ENCODE measurements at places on chromosomes 4 and X. TPM values are rescaled to one million over a fixed set of nuclear protein-coding genes. Genes with fewer than 3 reads are reported as not detected.
A peak's percentile ranks its signal among the peaks of the same experiment; 100 is the strongest.

Gene ETDA
- total RNA-seq: not detected

Gene POLA1
- 21.3 TPM for total RNA-seq

Gene PASD1
- total RNA-seq: not detected

Gene CNKSR2
- total RNA-seq: not detected

Gene NEXMIF
- not detected for total RNA-seq

Gene CORIN
- total RNA-seq: not detected

Gene HERC5
- total RNA-seq: 44.2 TPM

Gene FAT4
- total RNA-seq: 4.6 TPM

Gene SPON2
- 2.4 TPM for total RNA-seq

Gene PSAPL1
- not detected for total RNA-seq

Gene BDH2
- total RNA-seq: 15.2 TPM

Gene REPS2
- 14.5 TPM for total RNA-seq

Gene CABS1
- total RNA-seq: not detected

DNA sequence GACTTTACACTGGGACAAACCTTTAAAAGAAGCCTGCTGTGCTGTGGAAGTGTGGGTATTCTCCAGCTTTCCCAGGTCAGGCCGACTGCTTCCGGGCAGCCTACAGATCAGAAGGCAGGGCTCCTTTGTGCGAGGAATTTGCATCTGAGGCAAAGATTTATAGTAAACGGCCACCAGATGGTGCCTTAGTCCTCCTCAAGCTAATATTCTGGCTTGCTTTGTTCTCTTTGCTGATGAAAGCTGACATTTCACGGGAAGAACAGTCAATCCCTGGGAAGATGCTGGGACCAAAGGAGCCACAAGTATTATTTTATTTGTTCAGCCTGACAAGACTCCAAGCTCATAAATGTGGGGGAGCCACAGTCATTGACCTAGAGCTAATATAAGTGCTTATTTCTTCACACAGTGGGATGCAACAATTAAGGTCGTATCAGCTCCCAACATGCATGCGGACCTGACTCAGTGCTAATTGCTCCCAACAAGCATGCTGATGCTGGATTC lies 120.7 kb upstream of the TRIM2 start:
- H3K4me3 ChIP-seq: no peak overlapping the region
- H3K4me1 ChIP-seq: peaks cover 18% of the 10 kb centered on the region
- H3K27ac ChIP-seq: peak overlapping the region; percentile 33
- H3K36me3 ChIP-seq: no peaks in the 10 kb centered on the region

GRCh38 chr4:125796138-125796537 lies 481.4 kb downstream of the FAT4 start:
- no peak for DNase-seq
- no peak overlapping the region for H3K27ac ChIP-seq
- no peak overlapping the region for H3K4me3 ChIP-seq
- no peaks in the 10 kb centered on the region for H3K27me3 ChIP-seq

DNA sequence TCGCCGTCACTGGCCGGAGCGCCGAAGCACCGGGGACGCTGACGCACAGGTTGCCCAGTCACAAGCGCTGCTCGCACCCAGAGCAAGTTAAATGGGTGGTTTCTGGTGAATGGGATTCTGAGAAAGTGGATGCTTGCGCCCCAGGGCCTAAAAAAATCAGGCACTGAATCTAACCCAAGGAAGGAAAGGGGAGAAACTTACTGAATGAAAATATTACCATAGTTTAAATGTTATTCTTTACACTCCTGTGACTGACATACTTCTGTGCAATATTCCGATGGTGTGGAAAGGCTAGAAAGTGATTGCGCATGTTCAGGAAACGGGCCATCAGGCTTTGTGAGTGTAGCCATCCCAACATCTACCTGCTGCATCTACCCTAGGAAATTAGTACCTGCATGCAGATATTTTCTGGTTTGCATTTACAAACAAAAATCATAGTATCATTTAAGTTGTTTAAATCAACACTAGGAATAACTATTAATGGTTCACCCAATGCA lies 838 bp upstream of the ABCG2 start:
- peaks cover 13% of the 10 kb centered on the region for H3K27me3 ChIP-seq
- H3K36me3 ChIP-seq: peaks cover 6% of the 10 kb centered on the region
- no peak for DNase-seq
- no peak overlapping the region for H3K27ac ChIP-seq
- no peaks in the 10 kb centered on the region for H3K4me1 ChIP-seq

- no peak overlapping the region for H3K27ac ChIP-seq
- H3K4me3 ChIP-seq: no peak overlapping the region
- no peaks in the 10 kb centered on the region for H3K36me3 ChIP-seq
- no peak for DNase-seq
Observed at GRCh38 chr4:156255230-156256007, 301.8 kb upstream of the CTSO start.

GRCh38 chr4:171979461-171979860 lies 166.3 kb downstream of the GALNTL6 start:
- H3K36me3 ChIP-seq: no peaks in the 10 kb centered on the region
- DNase-seq: no peak
- H3K27me3 ChIP-seq: no peaks in the 10 kb centered on the region
- H3K4me3 ChIP-seq: no peak overlapping the region

GRCh38 chr4:8341691-8342090 lies 72.1 kb downstream of the HTRA3 start:
- DNase-seq: no peak
- peaks cover 67% of the 10 kb centered on the region for H3K27me3 ChIP-seq
- no peaks in the 10 kb centered on the region for H3K4me1 ChIP-seq
- no peaks in the 10 kb centered on the region for H3K36me3 ChIP-seq
- H3K4me3 ChIP-seq: no peak overlapping the region

GRCh38 chr4:129822701-129823100 lies 726.7 kb downstream of the C4orf33 start:
- no peak overlapping the region for H3K4me3 ChIP-seq
- peaks cover 10% of the 10 kb centered on the region for H3K4me1 ChIP-seq
- H3K36me3 ChIP-seq: no peaks in the 10 kb centered on the region
- peak; percentile 37 for DNase-seq

DNA sequence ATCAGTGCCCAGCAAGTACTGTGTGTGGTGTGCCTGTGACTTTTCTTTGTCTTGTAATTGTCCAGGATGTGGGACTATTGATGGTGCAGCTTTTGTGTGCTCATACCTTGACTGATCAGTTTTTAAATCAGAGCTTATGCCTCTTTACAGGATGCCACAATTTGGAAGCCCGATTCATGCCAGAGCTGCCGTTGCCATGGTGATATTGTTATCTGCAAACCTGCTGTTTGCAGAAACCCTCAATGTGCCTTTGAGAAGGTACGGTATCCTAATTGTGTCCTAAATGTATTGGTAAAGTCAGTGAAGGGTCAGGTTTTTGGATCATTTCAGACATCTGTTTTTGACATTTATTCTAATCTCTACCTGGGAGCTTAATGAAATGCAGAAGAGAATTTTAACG lies 180.2 kb downstream of the FRAS1 start:
- no peak for DNase-seq
- H3K4me3 ChIP-seq: no peak overlapping the region
- H3K27ac ChIP-seq: no peak overlapping the region

- no peaks in the 10 kb centered on the region for H3K36me3 ChIP-seq
- H3K4me3 ChIP-seq: no peak overlapping the region
- H3K4me1 ChIP-seq: no peaks in the 10 kb centered on the region
- no peak overlapping the region for H3K27ac ChIP-seq
- H3K27me3 ChIP-seq: no peaks in the 10 kb centered on the region
Observed at GRCh38 chr4:182103614-182104319, 139.4 kb upstream of the TENM3 start.

DNA sequence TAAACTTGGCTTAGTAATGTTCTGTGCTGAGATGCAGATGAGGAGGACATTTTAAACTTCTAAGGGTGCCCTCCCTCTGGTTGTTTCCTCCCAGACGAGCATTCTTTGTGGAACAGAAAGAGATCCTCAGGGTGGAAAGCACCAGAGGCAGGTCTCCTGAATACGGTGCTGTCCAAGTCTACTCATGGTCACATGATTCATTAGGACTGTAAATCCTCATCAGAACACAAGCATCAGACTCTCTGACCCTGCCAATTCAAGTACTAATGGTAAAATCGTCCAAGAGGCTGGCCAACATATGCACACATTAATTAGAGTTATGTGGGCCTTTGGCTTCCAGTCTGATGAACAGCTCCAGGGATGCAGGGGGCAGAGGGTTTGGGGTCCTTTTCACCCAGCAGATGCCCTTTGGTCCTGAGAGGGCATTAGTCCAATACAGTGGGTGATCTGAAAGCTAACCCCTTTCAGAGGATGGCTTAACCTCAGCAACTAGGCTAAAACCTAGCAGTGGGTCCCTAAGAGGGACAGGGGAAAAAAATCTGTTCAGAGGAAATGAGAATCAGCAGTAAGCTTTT lies 18.2 kb downstream of the HAND2 start:
- H3K4me1 ChIP-seq: no peaks in the 10 kb centered on the region
- H3K4me3 ChIP-seq: no peak overlapping the region
- H3K27ac ChIP-seq: no peak overlapping the region
- peaks cover 51% of the 10 kb centered on the region for H3K27me3 ChIP-seq
- DNase-seq: no peak
- H3K36me3 ChIP-seq: no peaks in the 10 kb centered on the region

- H3K36me3 ChIP-seq: no peaks in the 10 kb centered on the region
- no peak overlapping the region for H3K27ac ChIP-seq
- no peaks in the 10 kb centered on the region for H3K27me3 ChIP-seq
- H3K4me1 ChIP-seq: no peaks in the 10 kb centered on the region
Observed at GRCh38 chr4:96585304-96585703, 745.4 kb downstream of the PDHA2 start.

DNA sequence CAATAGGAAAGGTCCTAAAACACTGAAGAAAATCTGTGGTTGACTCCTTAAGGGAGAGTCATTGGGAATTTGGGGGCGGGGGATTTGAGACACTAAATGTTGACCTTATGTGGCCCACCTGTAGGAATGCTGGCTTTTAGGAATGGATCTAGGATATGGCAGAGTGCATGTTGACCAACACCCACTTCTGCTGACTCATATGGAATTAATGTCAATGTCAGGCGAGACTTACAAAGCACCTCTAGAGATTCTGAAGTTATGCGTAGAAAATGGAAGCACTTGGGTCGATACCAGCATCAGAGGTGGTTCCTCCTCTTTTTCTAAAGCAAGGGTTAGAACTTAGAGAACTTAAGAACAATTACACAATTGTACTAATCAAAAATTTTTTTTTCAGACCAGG lies 100.6 kb upstream of the CBR4 start:
- peaks cover 71% of the 10 kb centered on the region for H3K36me3 ChIP-seq
- H3K4me1 ChIP-seq: peaks cover 38% of the 10 kb centered on the region
- no peak overlapping the region for H3K4me3 ChIP-seq

DNA sequence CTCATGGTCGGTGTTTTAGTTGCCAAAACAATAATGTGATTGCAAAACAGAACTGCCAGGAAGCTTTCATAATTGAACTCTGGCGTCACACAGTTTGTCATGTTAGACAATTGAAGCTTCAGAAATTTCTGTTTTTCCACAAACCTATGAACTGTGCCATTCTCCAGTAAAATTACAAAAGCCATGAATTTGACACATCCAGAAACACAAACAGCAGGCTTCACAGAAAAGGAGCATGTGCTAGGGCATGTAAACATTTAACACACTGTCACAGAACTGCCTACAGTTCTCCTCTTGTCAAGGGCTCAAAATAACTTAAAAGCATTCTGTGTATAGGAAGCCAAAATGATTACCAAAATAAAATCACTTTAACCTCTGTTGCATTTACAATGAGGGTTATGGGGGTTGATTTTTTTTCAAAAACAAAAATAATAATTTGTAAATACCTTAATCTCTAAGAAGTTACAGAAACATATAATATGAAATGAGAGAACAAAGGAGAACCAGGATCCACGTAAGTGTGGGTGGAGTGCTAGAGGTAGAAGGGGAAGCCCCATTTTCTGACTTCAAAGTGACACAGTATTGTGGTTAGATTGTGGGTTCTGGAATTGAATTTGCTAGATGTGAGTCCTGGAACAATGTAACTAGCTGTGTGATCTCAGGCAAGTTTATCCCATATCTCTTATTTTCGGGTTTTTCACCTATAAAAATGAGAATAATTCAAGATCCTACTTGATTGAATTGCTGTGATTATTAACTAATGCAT lies 295.0 kb downstream of the CENPC start:
- no peak overlapping the region for H3K27ac ChIP-seq
- DNase-seq: no peak
- no peaks in the 10 kb centered on the region for H3K36me3 ChIP-seq

GRCh38 chr4:165360985-165361670 lies 17.7 kb upstream of the CPE start:
- DNase-seq: no peak
- H3K4me3 ChIP-seq: no peak overlapping the region
- no peaks in the 10 kb centered on the region for H3K27me3 ChIP-seq
- peaks cover 24% of the 10 kb centered on the region for H3K4me1 ChIP-seq

GRCh38 chrX:28549838-28550237 lies 37.4 kb upstream of the IL1RAPL1 start:
- no peaks in the 10 kb centered on the region for H3K36me3 ChIP-seq
- no peak overlapping the region for H3K4me3 ChIP-seq
- DNase-seq: no peak
- peaks cover 8% of the 10 kb centered on the region for H3K4me1 ChIP-seq
- no peaks in the 10 kb centered on the region for H3K27me3 ChIP-seq

DNA sequence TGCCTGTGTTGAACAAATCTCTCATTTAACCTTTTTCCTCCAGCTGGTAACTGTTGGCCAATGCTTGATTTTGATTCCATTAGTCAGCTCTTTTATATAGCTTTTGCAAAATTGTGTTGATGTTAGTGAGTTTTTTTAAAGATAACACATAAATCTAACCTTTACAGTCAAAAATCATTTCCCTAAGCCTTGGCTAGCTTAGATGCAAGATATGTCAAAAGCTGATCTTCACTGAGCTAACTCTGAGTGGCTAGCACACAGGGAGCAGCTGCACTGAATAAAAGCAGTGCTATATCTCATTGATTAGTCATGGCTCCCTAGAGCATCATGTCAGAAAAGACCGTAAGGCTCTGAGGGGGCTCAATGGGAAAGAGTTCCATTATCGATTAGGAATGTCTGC lies 78.7 kb downstream of the PPARGC1A start:
- H3K4me1 ChIP-seq: no peaks in the 10 kb centered on the region
- no peak overlapping the region for H3K27ac ChIP-seq
- DNase-seq: no peak
- H3K4me3 ChIP-seq: no peak overlapping the region
- H3K36me3 ChIP-seq: no peaks in the 10 kb centered on the region
- H3K27me3 ChIP-seq: no peaks in the 10 kb centered on the region

DNA sequence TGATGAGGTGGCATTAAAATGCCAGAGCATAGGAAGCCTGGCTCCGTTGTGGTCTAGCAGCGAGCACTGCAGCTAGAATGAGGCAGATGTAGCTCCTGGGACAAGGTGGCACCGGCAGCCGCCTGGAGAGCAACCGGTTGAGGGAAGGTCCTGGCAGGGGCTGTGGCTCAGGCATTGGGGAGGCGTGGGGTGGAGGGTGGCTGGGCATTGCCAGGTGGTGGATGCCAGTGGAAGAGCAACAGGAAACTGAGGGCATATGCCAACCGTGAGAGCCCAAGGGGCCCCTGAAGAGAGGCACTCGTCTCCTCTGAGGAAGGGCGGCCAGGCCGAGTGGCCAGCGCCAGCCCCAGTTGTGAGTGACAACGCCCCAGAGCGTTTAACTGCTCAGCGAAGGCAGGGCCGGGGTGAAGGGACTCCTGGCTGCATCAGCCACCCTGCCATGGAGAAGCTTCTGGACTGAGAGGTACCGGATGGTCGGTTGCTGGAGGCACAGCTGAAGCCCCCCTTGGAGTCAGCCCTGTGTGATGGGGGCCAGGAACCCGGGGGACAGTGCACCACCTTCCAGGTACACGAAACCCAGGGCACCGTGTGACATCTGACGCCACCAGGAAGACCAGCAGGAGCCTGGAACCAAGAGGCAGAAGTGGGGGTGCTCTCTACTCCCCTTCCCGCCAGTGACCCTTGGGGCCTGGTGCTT lies 13.2 kb upstream of the PDE6B start:
- H3K4me3 ChIP-seq: no peak overlapping the region
- peaks cover 3% of the 10 kb centered on the region for H3K36me3 ChIP-seq
- H3K27ac ChIP-seq: no peak overlapping the region
- H3K27me3 ChIP-seq: peaks cover 44% of the 10 kb centered on the region
- no peak for DNase-seq

All from Calu3 (cell line).